ENCODE measurements at places on chromosomes 1 and 21. TPM values are rescaled to one million over a fixed set of nuclear protein-coding genes. Genes with fewer than 3 reads are reported as not detected.
A peak's percentile ranks its signal among the peaks of the same experiment; 100 is the strongest.

VHLL gene
- not detected for total RNA-seq

DCDC2B gene
- not detected for total RNA-seq

CELA2B gene
- total RNA-seq, result not detected

ANKRD45 gene
- 1.7 TPM for total RNA-seq

- no peak for DNase-seq
Observed at GRCh38 chr1:171160639-171161354, 24.3 kb upstream of the FMO2 start.

DNA sequence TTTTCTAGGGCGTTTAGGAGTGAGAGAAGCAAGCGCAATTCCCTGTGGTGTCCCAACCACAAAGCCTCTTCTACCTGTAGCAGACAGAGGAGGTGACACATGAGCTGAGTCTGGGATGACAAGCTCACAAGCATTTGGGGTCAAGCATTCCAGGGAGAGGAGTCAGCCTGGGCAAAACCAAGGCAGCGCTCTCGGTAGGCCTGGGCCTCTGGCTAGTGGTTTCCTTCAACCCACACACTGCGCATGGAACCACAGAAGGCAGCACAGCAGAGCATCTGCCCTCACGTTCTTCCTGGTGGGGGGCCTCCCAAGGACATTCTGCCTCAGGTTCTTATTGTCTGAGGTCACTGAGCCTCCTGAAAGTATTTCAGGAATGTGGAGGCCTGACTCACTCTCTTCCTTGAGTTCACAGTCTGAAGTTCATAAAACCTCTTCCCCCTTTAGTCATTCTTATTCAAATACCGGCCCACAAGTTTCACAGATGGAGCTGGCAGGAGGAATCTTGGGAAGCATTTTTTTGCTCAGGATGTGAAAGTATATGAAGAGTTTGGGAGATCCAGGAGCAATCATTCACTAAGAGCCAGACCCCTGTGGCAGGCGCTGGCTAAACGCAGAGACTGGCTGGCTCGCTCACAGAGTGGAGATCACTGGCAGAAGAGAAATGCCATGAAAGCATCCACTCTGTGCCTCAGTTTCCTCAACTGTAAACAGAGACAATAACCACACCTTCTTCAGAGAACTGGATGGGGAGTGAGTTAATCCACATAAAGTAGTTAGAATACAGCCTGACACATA lies 26.8 kb downstream of the CCN1 start:
- peak; percentile 100 for DNase-seq

DNA sequence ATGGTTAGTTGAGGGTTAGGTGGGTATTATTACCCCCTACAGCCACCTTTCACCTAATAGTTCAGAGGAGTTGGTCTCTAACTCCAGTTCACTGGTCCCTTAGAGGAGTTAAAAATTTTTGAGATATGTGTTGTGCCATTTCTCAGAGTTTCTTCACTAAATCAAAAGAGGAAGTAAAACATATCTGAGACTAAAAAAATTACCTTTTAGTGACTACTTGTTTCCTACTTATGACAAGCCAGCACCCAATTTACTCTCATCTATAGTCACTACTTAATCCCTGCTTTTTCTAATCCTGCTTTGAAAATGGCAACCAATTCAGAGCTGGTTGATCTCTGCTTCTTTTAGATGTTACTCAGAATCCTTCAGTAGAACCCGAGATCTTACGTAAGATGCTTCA lies 1316.8 kb upstream of the B3GALT2 start:
- no peak for DNase-seq

Data from fibroblast of lung (primary cell).